ENCODE measurements at places on chromosomes 2 and 18.

GRCh38 chr2:58133395-58133794, 86.8 kb downstream of the VRK2 start:
- no peak for DNase-seq

GRCh38 chr2:160432633-160433032, 61.0 kb downstream of the RBMS1 start:
- no peak for DNase-seq

GRCh38 chr2:20482725-20483124, 35.9 kb downstream of the RHOB start:
- DNase-seq = no peak

- DNase-seq = no peak
These were observed 7.8 kb downstream of the SPEG start for GRCh38 chr2:219442256-219443015.

DNA sequence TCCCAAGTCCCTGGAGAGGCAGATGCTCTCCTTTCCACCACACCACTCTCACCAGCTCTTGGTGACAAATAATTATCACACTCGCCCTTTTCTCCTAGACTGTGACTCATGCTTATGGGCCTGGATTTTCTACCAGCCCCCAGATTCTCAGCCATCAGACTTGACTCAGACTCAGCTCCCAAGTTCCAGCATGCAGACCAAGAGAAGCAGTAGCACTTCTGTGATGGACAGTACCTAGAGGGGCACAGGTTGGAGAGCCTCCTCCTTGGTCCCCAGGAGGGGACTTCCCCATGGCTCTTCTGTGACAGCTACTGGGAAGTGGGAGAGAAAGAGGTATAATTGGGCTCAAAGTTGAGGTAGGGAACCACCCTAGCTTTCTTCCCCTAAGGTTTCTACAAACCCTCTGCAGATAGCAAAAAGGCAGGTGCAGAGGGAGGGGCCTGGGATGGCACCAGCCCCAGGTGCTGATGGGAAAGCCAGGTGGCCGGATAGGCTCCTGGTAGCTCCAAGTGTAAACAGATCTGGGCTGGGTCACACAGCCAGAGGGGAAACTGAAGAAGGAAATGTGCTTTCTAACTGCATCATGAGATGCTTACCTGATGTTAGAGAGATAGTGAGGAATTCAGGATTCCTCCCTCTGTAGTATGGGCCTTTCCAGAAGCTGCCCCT, 4.1 kb downstream of the TCF23 start:
- no peak for DNase-seq

DNA sequence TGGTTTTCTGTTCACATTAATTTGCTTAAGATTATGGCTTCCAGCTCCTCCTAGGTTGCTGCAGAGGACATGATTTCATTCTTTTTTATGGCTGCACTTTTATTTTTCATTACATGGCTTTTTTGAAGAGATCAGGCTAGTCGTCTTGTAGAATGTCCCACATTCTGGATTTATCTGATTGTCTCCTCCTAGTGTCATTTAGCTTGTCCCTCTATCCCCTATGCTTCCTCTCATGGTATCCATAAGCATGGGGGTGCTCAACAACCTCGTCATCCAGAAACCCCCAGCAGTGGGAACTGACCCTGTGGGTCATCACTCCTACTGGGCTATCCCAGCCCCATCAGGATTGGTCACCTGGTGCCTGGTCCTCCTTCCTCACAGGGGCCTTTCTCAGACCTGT, 49.6 kb downstream of the SERTAD2 start:
- DNase-seq = no peak

- DNase-seq = no peak
These were observed 421.4 kb downstream of the NCKAP5 start for GRCh38 chr2:133146893-133147292.

DNA sequence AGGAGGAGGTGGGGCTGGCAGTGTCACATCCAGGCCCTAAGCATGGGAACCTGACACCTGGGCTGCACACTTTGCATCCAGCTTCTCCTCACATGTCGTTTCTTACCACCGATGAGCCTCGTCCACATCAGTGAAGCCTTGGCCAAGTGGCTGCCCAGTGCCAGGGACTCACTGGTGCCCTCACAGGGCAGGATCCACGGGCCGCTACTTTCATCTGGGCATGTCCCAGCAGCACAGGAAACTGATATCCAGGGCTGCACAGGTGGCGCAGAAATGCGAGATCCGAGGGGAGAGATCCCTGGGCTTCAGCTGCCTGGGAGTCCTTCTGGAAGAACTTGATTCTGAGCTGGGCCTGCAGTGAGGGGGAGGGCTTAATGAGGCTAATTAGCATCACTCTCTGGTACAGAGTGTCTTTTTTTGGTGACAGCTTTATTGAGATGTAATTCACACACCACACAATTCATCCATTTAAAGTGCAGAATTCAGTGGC, 291.6 kb upstream of the HDAC4 start:
- no peak for DNase-seq

DNA sequence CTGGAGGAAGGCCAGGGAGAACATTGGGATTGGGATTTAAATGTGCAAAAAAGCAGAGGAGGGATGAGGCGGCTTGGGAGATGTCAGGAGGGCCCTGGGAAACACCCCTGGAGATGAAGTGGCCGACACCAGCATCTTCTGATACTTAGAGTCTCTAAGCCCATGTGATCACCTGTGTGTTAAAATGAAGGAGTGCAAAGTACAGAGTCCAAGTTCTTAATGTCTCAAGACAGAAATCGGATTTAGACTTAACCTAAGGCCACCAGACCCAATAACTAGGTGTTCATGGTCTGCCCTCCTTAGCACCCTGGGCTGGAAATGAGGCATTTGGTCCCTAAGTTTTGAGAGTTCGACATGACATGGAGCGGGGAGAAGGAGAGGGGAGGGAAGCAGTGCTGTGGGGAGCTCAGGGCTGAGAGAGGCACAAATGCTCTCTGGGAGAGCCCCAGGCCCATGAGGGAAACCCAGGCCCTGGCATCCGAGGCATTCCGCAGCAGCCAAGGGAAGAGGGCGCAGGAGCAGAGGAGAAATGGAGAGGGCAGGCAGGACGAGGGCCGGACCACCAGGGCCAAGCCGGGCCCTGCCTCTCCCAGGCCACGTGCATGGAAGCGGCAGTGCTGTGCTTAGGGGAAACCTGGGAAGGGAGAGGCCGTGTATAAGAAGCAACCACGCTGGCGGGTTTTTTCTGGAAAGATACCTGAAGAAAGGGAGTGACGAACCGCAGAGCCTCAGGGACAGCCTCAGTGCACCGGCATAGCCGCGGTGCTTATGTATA, 63.3 kb downstream of the SFXN5 start:
- DNase-seq = no peak

- DNase-seq = no peak
These were observed 9.5 kb upstream of the TNS1 start for GRCh38 chr2:218012284-218012683.

DNA sequence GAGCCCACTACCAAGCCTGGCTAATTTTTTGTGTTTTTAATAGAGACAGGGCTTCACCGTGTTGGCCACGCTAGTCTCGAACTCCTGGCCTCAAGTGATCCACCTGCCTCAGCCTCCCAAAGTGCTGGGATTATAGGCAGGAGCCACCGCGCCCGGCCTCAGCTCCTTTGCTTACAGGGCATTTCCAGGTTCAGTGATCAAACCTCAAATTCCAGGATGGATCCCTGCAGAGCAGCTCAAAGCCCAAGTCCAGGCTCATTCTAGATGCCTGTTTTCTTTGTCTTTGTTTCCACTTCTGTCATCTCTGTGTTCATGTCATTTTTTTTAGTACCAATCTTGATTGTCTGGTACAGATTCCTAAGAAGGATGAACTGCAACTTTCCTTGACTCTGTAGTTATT, 41.9 kb downstream of the TNFRSF11A start:
- DNase-seq = no peak

GRCh38 chr18:53991202-53991601, 233.3 kb downstream of the MBD2 start:
- DNase-seq = no peak

DNA sequence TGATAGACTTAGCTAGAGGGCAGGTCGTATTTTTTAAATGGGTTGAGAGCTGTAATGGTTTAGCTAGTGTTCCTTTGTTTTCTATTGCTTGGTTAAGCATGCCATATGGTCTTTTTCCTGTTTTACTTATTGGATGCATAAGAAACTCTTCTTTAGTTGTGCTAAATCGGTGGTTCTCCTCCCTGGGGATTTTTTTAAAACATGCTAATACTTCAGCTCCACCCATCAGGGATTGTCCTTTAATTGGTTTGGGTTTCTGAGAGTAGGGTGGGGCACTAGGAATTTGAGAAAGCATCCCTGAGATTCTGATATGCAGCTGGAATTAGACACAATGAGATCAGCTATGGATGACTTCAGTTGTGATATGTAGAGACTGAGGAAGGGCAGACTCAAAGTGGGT, 497.2 kb downstream of the THSD7B start:
- no peak for DNase-seq

DNA sequence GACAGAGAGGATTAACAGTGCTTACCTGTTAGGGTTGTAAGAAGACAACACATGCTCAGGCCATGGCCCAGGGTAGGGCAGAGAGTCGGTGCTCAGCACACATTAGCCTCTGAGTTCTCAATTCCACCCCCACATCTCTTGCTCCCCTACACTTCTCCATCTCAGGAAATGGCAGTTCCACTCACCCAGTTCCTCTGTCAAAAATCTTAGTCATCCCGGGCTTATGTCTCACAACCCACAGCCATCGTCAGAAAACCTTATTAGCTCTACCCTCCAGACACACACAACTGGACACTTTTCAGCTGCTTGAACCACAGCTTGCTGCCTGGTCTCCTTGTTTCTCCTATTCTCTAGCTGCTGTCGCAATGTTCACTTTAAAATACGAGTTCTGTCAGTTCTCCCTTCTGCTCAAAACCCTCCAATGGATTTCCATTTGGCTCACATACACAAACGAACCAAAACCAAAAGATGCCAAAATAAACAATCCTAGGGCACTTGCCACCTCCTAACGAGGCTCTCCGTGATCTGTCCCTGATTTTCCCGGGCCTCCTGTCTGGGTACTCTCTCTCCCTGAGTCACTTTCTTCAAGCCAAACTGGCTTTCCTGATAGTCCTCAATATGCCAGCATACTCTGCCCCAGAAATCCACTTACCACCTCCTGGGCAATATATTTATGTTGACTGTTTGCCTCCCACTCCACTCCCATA, 89.7 kb downstream of the KCTD1 start:
- no peak for DNase-seq

DNA sequence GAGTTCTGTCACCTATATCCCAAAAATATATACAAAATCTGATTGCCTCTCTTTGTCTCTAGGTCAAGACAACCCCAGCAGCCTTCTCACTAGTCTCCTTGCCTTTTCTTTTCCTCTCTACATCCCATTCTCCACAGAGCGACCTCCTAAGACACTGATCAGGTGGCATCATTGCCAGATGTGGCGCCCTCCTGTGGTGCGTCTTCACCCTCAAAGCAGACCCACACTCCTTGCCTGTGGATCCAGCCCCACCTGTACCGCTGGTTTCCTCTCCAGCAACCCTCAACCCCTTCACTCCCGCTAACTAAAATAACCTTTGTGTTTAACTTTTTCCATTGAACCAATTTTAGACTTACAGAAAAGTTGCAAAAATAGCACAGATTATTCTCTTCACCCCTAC, 273.3 kb downstream of the GLI2 start:
- DNase-seq = no peak

DNA sequence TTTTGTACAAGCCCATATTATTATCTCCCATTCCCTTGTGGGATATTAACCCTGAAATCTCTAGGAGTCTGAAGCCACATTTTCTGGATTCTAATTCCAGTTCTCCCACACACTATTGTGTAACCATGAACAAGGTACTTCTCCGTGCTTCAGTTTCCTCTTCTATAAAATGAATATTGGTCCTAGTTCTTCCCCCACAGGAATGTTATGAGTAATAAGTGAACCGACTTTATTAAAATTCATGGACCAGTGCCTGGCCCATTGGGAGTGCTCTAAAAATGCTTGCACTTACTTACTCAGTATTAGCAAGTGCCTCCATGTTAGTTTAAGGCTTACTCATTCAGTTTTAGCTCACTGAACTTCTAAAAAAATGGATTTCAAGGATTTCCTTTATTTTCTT, 1.4 kb upstream of the ACMSD start:
- DNase-seq = no peak

DNA sequence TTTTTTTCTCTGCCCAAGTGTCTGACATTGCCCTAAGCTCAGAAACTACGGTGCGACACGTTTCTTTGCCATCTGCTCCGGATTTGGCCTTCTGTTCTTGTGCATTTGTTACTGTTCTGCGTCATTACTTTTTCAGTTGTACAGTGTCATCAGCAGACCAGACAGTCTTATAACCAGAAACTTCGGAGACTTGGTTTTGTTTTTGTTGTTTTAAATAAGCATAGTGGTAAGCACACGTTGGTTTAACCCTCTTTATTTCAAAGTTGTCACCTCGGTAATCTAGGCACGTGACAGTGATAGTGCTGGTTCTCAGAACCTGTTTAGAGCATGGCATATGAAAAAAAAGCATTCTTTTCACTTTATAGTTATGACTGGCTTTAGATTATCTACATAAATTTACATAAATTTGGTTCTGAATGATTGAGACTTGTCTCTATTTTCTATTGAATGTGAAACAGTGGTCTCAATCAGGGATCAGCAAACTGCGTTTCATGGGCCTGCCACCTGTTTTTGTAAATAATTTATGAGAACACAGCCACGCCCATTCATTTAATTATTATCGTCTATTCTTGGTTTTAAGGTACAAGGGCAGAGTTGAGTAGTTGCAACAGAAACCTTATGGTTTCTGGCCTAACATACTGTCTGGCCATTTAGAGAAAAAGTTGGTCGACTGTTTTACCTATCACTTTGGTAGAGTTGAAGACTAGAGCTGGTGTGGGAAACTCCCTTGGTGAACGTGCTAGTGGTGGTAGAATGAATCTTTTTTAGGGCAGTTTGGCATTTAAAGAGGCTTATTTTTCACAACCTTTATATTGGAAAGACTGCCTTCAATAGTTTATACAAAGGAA, 106.5 kb downstream of the ZNF532 start:
- DNase-seq = no peak

- DNase-seq = no peak
These were observed 448.1 kb upstream of the MEX3C start for GRCh38 chr18:51645607-51646006.

DNA sequence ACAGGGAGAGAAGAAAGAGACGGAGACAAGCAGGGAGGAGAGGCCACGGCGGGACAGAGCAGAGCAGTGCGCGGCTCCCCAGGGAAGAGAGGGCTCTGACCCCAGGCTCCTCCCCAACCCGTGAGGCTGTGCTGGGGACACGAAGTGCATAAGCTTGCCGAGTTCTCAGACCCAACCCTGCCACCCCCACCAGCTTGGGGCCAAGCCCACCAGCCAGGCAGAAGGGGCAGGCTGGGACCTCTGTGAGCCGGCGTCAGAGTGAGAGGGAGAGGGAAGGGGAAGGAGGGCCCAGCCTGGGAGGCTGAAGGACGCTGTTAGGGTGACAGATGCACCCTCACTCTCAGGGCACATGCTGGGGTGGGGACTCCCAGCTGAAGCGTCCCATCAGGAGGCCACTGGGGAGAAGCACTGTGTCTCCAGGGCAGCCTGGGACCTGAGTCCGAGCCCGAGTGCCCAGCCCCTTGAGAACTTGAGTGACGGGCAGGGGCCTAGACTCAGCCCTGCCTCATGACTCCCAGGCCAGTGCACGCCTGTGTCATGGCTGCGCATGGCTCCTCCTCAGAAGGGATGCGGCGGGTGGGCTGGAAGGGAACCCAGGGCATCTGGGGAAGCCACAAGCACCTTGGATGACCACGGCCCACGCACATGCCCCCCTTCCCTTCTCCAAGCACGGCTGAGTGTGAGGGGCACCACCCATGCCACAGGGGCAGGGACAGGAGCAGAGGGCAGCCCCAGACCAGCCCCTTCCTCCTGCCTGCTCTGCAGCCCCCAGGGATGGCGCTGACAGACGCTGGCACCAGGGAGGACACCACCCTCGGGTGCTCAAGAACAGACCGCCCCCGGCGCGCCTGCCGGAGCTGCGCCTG, 31.0 kb downstream of the MTERF4 start:
- no peak for DNase-seq
